ENCODE measurements at places on chromosomes 12 and 14.

GRCh38 chr14:46279776-46280175 lies 371.8 kb downstream of the RPL10L start:
- DNase-seq: no peak

DNA sequence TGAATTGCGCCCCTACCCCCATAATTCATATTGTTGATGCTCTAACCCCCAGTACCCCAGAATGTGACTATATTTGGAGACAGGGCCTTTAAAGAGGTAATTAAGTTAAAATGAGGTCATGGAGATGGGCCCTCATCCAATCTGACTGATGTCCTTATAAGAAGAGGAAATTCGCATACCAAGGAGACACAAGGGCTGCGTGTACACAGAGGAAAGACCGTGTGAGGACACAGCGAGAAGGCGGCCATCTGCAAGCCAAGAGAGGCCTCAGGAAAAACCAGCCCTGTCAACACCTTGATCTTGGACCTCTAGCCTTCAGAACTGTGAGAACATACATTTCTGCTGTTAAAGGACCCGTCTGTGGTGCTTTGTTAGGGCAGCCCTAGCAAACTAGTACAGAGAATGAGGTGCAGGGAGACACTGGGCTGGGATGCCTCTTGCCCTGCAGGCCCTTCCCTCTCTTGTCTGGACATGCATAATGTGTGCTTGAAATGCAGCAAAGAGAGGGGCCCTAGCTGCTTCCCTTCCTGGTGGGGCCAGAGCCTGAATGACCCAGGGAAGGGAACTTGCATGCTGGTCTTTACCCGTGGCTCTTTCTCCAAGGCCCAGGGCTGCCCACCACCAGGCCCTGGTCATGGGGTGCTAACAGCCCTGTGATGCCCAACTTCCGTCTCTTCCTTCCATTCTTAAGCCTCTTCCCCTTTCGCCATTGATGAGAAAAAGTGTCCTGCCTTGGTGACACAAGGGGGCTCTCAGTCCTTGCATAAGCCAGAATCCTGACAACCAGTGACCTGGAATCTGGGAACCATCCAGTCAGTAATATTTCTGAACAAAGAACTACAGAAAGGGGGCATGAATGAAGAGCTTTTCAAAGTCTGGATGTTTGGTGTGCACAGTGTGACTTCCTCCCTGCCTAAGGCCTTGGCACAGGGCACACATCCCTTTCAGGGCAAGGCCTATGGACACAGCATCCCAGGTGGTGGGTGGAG lies 50.0 kb upstream of the GPATCH2L start:
- no peak for DNase-seq

DNA sequence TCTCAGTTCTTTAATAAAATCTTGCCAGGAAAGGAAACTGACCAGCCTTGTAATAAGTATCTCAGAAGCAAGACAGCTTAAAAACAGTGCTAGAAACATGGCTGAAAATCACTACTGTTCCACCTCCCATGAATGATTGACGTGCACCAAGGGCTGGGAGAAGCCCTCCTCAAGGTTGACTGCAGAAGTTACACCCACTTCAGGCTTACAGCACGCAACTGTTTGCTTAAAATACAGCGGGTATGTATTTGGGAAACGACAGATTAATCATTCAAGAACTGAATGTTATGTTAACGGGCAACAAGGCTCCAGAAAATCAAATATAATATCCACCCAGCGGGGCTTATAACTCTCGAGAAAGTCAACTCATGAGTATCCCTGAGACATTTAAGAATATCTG lies 22.1 kb downstream of the PRKD1 start:
- DNase-seq: no peak

- DNase-seq: no peak
Measured at GRCh38 chr14:81802341-81802740, 268.7 kb upstream of the SEL1L start.

Data from thoracic aorta (tissue), 2 donors.